ENCODE measurements at places on chromosomes 7 and 10.

DNA sequence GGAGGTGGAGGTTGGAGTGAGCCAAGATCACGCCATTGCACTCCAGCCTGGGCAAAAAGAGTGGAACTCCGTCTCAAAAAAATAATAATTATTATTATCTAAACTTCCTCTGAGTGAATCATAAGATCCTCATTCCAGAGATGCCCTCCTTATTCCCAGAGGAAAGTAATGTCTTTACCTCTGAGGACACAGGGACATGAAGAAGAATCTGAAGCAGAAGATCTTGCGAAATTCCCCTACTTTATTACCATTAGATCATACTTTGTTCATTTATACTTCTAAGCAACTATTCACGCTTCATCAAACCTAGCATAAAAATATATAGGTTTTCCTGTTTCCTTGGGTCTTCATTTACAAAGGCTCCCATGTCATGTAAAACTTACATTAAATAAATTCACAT, 143.1 kb downstream of the ETV1 start:
- DNase-seq = no peak

DNA sequence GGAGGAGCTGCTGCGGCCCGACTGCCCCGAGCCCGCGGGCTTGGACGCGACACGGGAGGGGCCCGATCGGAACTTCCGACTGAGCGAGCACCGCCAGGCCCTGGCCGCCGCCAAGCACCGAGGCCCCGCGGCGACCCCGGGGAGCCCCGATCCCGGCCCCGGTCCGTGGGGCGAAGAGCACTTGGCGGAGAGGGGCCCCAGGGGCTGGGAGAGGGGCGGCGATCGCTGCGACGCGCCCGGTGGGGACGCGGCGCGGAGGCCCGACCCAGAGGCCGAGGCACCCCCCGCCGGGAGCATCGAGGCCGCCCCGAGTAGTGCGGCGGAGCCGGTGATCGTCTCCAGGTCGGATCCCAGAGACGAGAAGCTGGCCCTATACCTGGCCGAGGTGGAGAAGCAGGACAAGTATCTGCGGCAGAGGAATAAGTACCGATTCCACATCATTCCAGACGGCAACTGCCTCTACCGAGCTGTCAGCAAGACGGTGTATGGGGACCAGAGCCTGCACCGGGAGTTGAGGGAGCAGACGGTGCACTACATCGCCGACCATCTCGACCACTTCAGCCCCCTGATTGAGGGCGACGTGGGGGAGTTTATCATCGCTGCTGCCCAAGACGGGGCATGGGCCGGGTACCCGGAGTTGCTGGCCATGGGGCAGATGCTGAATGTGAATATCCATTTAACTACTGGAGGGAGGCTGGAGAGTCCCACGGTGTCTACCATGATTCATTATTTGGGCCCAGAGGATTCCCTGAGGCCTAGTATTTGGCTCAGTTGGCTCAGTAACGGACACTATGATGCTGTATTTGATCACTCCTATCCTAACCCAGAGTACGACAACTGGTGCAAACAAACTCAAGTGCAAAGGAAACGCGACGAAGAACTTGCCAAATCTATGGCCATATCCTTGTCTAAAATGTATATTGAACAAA, 1.4 kb downstream of the OTUD1 start:
- DNase-seq = no peak

DNA sequence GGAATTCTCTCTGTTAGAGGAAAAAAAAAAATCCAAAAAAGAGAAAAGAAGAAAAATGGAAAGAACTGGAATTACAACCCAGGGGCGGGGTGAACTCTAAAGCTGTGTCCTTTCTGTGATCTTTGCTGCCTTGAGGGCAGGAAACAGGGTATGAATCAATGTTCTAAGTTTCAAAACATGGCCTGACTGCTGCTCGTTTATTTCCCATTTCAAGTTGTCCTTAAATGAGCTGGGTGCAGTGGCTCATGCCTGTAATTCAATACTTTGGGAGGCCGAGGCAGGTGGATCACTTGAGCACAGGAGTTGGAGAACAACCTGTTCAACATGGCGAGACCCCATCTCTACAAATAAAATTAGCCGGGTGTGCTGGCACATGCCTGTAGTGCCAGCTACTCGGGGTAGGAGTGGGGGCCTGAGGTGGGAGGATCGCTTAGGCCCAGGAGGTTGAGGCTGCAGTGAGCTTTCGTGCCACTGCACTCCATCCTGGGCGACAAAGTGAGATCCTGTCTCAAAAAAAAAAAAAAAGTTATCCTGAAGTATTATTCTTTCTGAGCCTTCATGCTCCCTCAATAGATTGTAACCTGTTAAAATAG, 24.7 kb upstream of the TFAM start:
- no peak for DNase-seq

GRCh38 chr10:22436526-22436892, 91.2 kb downstream of the SPAG6 start:
- DNase-seq = no peak

- no peak for DNase-seq
Measured at GRCh38 chr10:6162589-6163356, 40.0 kb upstream of the PFKFB3 start.

Measured in NCI-H2029 treated with DMSO at 0.1 percent for 48 hours (cell line).